ENCODE measurements at places on chromosomes 1 and 21.

- DNase-seq: no peak
These were observed 21.5 kb upstream of the PWP2 start for GRCh38 chr21:44085491-44086321.

GRCh38 chr1:26318338-26319064, 743 bp downstream of the CD52 start:
- DNase-seq: no peak

- DNase-seq: no peak
These were observed 49.3 kb downstream of the SH3GLB1 start for GRCh38 chr1:86753700-86754099.

- no peak for DNase-seq
These were observed 21.8 kb downstream of the EYA3 start for GRCh38 chr1:28066393-28067154.

DNA sequence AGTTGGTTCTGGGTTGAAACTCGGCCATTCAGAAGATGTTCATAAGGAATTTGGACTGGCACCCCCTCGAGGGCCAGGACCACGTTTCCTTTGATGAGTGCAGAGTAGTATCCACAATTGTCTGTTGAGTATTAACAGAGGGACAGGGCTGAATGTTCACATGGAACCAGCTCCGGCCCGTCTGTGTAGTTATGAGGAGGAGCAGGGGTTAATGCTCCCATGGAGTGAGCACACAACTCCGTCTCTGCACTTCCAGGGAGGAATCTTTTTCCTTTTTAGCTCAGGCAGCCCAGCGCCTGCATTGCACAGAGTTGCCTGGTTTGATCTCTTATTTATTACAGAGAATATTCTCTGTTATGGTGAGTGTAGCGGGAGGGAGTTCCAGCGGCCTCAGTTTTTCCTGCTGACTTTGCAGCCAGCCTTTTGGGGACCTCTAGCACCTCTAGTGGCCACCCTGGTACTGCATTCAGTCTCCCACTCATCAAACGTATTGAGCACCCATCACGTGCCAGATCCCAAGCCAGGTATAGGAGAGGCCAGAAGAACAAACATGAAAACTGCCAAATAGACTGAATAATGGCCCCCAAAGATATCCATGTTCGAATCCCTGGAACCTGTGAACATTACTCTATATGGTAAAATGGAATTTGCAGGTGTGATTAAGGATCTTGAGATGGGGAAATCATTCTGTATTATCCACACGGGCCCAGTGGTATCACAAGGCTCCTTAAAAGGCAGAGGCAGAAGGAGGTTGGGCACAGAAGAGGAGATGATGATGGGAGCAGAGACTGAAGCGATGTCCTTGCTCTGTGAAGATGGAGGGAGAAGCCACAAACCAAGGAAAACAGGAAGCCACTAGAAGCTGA, 167.7 kb upstream of the CSF3R start:
- peak; percentile 28 for DNase-seq

DNA sequence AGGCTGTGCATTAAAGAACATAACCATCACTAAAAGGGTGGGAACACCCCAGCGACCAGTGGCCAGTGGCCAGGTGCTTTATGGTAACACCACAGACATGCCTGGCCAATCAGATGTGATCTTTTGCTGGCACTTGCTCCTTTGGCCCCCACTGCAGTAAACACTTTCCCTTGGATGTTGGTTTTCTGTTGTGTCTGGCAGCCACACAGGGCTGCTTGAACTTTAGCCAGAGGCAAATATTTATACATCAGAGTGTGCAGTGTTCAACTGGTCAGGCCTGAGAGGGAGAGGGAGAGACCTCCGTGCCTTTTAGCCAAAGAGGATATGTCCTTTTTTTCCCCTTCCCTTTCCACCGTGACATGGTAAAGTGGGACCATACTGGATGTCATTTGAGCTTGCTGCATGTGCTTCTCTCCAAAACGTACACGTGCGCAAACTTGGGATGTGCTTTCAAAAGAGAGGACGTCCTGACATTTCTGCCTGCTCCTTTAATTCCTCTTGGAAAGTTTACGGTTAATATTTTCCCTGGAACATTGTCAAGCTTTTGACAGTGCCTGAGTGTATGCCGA, 101.2 kb downstream of the NFIA start:
- DNase-seq: peak; percentile 38

DNA sequence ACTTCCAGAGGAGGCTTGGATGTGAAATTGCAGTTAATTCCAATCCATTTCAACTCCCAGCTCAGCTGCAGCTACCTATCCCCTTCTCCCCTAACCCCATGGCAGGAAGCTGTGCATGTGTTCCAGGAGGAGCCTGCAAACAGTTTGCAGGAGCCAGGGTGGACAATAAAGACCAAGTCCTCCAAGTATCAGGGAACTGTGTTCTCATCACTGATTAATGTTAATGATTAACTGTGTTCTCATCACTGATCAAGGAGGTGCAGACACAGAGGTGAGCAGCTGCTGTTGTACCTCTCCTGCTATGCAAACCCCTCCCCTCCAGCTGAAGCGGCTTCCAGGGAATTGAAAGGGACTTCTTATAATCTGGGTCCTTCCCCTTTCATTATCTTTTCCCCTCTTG, 19.2 kb downstream of the CLDN19 start:
- DNase-seq: no peak

DNA sequence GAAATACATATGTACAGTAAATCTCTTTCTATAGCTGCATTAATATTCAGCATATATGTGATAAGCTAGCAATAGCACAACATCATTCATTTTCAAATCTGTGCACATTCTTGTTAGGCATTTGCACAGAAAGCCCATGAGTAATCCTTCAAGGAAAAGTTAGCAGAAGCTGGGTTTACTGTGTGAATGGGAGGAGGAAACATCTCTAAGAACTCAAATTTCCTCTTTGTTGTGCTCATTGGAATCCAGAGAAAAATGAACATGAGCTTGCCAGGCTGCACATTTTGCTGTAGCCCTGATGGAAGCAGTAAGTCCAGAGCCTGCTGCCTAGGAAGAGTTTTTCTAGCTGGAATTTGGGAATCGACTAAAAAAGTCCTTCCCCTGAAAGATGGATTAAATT, 214.2 kb upstream of the FOXD3 start:
- no peak for DNase-seq

- no peak for DNase-seq
These were observed 22.5 kb downstream of the FAM177B start for GRCh38 chr1:222759451-222760035.

- no peak for DNase-seq
These were observed 325.7 kb downstream of the HHAT start for GRCh38 chr1:210654176-210654981.

DNA sequence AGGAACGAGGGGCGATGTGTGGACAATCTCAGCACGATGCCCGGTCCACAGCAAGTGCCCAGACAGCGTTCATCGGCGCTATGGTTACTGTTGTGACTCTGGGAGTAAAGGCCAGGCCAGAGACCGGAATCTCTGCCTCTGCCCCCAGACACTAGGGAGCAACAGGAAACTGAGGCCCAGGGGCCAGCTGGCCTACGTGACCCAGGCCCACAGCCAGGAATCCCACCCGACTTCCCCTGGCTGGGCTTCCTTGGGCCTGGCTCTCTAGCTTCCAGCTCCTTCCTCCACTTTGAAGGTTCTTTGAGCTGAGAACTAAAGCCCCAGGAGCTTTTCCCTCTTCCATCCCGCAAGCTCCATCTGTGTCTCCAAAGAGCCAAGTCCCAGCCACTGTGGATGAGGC, 4.6 kb downstream of the LRP8 start:
- DNase-seq: no peak

DNA sequence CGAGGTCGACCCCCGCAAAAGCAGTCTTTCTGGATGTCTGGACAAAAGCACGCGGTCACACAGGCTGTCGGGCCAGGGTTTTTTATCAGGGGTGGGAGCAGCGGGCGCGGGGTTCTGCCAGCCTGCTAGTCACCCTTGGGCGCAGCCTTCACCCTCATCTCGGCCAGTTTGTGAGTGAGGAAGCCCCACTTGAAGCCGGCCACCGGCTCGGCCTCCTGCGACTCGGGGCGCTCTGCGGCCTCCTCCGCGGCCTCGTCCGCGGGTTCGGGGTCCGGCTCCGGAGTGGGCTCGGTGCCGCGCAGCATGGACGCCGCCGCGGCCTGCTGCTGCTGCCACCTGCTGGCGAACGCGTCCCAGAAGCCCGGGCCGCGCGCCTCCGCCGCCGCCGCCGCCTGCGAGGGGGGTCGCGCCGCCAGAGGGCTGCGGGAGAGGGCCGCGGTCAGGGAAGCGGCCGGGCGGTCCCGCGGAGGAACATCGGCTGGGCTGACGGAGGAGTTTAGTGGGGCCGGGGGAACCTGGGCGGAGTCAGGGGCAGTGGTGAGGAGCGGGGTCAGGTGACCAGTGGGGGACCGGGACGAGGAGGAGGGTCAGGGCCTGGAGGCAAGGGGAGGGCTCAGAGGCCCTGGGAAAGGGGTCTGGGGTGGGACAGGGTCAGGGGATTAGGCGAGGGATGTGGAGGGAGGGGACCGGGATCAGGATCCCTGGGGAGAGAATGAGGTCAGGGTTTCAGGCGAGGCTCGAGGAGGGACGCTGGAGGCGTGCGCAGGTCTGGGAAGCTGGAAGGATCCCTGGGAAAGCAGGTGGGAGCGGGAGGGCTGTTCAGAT, 4.5 kb downstream of the C1orf232 start:
- DNase-seq: peak; percentile 67

DNA sequence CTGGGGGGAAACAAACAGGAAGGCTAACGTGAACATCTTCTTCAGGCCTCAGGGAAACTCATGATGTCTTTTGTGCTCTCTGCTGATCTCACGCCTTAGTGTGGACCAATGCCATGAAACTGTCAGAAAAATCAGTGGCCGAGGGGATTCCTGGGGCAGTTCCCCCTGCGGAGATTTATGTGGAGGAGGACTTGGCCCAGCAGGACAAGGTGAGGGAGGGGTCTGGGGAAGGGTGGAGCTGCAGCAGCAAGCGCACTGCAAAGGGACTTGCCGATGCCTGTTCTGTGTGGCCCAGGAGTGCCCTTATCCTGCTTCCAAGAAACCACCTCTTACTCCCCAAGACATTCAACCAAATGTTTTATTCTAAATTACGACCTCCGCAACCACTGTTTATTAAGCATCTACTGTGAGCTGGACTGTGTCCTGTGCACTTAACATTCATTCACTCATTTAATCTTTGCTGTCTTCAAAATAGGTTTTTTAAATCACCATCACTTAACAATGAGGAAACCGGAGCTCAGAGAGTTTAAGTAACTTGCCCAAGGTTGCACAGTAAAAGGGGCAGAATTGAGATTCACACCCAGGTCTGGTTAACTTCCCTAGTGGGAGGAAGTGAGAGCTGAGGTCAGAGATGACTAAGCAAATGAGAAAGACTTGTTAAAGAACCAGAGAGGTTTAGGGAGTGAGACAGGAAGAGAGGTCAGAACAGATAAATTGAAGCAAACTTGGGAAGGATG, 49.7 kb downstream of the FHAD1 start:
- DNase-seq: no peak

DNA sequence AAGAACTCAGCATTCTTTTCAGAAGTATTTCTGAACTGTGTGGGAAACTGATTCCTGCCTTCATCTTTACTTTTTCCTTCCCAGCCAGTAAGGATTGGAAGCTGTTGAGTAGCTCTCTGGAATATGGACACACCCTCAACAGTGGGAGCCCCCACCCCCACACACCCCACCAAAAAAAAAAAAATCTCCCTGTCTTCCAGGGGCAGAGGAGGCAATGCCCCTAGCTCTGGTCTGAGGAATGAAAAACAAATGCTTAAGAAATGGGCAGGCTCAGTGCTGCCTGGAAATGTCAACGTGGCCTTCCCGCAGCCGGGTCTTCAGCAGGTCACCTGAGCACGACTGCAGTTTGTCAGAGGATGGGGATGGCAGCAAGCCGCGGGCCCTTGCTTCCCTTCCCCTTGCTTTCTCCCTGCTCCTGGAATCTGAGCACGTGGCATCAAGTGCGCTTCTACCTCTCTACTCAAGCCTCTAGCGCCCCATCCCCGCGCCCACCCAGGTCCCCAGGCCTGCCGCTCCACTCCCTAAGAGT, 479 bp downstream of the RGS16 start:
- no peak for DNase-seq

DNA sequence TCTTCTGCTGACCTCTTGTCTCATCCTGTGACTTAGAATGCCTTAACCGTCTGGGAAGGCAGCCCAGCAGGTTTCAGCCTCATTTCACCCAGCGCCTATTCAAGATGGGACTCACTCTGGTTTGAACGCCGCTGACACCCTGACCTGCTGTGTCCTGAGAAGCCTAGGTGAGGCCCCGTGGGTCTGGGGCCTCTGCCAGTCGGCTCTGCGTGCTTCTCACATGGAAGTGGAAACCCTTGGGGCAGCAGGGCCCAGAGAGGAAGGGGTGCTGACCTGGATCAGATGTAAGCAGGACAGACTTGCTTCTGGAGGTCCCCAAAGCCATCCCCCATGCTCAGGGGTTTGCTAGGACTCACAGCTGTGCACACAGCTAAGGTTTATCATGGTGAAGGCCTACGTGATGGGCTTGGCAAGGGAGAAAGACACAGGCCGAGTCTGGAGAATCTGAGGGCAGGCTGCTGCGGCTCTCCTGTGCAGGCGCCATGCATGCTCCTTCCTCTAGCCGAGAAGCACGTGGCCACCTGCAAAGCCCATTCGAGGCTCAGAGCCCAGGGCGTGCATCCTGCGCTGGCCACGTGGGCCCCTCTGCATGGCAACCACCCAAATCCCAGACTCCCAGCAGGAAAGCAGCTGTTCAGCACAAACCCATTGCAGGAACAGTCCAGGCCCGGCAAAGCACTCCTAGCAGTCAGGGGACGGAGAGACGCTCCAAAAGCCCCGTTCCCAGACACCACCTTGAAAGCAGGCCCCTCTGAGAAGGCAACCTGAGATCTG, 3.8 kb downstream of the TRPM2 start:
- DNase-seq: no peak

DNA sequence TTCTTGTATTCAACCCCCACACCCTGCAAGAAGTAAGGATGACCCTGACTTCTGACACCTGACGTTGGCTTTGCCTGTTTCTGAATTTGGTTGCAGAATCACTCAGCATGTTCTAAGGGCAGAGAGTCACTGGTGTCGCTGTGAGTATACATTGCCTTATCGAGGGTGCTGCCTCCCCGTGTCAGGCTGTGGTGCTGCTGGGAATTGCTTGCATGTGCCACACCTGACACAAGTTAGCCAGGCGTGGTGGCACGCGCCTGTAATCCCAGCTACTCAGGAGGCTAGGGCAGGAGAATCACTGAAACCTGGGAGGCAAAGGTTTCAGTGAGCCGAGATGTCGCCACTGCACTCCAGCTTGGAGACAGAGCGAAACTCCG, 45.9 kb downstream of the WDR4 start:
- DNase-seq: no peak

GRCh38 chr1:48552420-48552819, 80.4 kb upstream of the SPATA6 start:
- no peak for DNase-seq

- no peak for DNase-seq
These were observed 87.8 kb downstream of the PTPN14 start for GRCh38 chr1:214463596-214463995.

DNA sequence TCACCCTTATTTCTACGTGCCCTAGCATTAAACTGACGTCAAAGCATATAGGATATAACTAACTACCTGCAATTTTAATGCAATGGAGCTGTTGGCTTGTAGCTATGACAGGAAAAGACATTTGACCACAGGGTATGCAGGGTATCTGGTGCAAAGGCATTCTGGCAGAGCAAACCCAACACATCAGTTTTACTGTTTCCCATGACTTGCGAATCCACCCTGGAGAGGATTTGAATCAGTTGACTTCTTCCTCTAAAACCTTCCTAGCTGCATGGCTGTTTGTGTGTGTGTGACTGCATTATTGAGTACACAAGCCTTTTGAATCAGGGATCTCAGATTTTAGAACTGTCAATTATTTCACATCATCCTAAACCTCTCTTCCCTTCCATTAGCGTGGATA, 41.7 kb upstream of the SYT14 start:
- DNase-seq: no peak

- DNase-seq: no peak
These were observed 131.6 kb upstream of the MROH9 start for GRCh38 chr1:170803711-170804110.

- no peak for DNase-seq
These were observed 111.2 kb upstream of the OLIG2 start for GRCh38 chr21:32914424-32915039.
